NCI-H1694 (cell line): ENCODE measurements at places on chromosomes 5 and 9.

GRCh38 chr9:79685577-79685976, 113.8 kb downstream of the TLE4 start:
- no peak for DNase-seq

- no peak for DNase-seq
Measured at GRCh38 chr5:148387325-148387724, 3.6 kb downstream of the FBXO38 start.

DNA sequence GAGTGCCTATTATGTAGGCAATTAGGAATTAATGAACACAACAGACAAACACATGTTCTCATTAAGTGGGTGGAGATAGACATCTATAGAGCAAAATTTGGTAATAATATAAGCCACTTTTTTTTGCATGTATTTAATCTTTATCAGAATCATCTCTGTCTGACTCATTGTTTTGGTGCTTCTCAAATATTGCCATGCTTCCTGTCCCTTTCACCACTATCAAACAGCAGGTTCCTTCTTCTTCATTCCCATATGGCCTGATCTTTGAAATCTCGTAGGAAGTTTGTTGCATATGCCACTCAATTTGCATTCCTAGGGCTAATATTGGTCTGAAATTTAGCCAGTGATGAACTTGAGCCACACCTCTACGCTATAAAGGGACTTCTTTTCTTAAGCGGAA, 128.9 kb upstream of the SPEF2 start:
- no peak for DNase-seq

DNA sequence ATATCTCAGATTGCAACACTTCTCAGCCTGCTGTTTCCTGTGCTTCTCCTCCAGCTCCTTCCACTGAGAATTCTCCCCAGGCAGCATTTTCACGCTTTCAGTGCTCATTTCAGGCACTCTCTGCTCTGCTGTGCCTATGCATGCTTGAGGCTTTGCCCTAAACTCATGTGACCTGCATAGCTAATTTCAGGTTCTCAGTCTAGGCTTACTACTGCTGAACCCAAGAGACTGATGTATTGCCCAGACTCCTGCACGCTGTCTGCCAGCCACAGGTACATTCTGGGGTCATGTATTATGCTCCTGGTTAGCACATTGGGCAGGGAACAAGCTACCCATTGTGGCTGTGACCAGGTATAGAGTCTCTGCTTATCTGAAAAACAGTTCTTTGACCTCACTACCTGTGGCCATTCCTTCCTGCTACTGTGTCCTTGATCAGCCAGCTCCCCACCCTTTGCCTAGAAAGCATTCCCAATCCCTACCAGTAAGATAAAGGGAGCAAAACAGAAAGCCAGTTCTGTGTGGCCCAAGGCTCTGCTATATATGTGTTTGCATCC, 34.7 kb downstream of the PIP5K1B start:
- DNase-seq = no peak

DNA sequence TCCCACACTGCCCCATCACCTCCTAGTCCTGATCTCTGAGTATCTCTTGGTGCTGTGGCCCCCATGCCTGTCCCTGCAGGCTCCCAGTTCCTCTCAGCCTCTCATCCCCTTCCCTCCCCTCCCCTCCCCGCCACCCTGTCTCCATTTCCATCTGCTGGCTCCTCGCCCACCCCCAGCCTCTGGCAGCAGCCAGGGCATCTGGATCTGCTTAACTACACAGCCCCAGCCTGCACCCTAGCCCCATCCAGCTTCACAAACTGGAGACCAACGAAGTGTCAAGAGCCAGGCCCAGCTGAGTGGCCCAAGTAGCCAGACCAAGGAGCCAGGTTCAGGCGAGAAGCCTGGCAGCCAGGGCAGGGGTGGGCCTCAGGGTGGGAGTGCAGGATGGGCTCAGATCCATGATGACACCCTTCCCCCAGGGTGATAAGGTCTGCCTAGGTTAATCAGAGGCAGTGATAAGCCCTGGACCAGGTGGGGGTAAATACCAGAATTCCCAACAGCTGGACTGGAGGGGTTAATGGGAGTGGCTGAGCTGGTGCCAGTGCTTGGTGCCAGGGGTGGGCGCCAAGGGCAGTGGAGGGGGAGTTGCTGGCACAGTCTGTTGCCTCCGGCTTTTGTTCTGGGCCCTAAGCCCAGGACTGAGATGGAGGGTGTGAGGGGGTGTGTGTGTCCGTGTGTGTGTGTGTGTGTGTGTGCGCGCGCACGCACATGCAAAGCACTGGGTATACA, 2.5 kb downstream of the IL11RA start:
- DNase-seq = peak; percentile 92

DNA sequence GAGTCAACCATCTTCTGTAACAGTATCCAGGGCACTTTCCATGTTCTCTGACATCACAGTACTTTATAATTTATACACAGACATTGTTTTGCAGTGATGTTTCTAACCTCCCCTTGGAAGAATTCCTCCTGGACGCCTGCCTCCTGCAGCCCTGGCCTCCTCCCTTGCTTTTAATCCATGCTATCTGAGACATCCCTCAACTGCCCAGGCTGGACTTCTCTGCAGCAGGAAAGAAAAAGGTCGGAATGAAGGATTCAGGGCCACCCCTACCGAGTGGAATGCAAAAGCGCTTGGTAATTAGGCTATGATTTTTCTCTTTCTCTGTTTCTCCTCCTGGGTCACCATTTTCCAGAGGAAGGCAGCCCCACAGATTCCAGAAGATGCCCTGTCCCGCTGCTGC, 47.0 kb upstream of the SHC3 start:
- no peak for DNase-seq

DNA sequence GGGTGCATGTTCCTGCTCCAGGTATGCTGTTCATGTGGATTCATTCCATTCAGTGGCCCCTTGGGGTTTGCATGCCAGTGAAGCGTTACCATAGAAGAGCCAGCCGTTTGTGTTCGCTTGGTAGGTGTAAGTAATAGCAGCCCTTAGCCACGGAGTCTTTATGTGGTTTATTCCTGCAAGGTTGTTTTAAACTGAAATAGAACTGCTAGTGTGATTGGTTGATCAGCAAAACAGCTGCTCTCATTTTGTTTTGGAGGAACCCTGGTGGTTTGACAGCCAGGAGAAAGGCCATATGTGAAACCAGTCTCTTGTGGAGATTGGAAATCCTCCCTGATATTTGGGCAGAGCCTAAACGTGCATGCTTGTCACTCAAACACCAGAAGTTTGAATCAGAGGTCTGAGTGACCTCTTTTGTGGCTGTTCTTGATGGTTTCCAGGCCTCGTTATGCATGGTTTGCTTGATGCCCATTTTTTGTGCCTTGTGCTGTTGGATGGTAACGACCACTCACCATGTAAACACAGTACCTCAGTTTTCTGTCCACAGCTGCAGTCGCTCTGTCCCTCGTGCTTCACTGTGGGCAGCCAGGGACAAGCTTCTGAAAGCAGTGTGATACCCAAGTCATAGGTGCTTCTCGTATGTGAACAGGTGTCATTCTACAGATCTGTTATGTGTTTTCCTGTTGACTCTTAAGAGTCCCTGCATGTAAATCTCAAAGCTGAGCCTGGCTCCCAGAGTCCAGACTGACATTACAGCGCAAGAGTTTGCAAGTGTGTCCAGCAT, 58.3 kb upstream of the NXNL2 start:
- no peak for DNase-seq

GRCh38 chr5:148751025-148751424, 75.4 kb upstream of the ADRB2 start:
- no peak for DNase-seq

GRCh38 chr9:136058801-136059302, 36.2 kb downstream of the NACC2 start:
- DNase-seq = no peak

GRCh38 chr5:14246350-14247053, 103.4 kb downstream of the TRIO start:
- DNase-seq = no peak

DNA sequence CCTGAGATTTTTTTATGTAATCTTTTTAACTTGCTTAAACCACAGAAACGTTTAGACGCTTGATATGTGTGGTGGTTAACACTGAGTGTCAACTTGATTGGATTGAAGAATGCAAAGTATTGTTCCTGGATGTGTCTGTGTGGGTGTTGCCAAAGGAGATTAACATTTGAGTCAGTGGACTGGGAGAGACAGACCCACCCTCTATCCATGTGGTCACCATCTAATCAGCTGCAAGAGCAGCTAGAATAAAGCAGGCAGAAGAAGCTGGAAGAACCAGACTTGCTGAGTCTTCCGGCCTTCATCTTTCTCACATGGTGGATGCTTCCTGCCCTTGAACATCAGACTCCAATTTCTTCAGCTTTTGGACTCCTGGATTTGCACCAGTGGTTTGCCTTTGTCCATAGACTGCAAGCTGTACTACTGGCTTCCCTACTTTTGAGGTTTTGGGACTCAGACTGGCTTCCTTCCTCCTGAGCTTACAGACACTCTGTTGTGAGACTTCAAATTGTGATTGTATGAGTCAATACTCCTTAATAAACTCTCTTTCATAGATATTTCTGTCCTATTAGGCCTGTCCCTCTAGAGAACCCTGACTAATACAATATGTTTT, 816.0 kb upstream of the CDH9 start:
- DNase-seq = no peak

DNA sequence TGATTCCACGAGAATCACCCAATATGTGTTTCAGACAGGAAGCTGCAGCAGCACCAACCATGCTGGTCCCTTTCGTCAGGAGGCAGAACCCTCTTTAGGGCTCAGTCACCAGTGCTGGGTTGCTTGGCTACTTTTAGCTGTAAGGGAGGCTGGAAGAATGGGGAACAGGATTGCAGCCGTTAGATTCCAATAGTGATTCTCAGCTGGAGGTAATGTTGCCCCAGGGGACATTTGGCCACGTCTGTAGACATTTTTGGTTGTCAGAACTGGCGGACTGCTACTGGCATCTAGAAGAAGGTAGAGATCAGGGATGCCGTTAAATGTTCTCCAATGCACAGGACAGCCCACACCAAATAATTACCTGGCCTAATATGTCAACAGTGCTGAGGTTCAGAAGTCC, 81.8 kb downstream of the ANKRD33B start:
- no peak for DNase-seq

DNA sequence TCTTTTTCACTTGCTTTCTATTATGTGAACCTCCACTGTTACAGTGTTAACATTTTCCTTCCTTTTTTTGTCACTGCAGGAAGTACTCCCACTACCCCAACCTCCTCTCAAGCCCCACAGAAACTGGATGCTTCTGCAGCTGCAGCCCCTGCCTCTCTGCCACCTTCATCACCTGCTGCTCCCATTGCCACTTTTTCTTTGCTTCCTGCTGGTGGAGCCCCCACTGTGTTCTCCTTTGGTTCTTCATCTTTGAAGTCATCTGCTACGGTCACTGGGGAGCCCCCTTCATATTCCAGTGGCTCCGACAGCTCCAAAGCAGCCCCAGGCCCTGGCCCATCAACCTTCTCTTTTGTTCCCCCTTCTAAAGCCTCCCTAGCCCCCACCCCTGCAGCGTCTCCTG, 18.8 kb downstream of the NUP214 start:
- no peak for DNase-seq

DNA sequence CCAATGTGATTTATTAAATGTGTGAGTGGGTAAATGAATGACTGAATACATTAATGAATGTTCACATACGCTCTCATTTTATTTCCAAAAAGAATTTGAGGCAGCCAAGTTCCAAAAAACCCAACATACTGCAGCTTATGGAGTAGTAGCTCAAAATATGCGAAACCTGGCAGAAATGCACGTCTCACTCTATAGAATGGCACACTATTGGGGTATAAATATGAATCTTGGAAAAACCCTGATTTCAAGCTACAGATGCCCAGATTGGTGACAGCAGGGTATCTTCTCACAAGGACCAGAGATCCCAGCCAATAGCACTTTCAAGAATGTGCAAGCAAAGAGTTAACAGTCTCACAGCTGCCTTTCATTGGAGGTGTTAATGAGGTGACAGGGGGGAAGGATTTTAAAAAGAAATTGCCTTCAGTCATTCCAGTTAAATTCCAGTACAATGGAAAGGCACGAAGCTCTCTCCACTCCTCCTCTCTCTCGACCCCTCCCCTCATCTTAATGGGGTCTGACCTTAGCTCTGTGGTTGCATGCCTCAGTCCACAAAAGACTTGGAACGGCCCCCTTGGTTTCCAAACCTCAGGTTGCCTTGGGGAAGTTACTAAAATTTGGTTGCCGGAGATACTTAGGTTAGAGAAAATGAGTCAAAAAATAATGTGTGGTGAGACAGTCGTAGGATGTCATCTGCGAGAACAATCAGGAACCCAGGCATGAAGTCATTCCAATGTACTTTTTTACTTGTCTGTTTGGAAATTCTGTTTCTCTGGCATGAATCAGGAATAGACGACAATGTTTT, 307.4 kb downstream of the NFIB start:
- DNase-seq = no peak

GRCh38 chr9:26742828-26743476, 149.7 kb downstream of the CAAP1 start:
- DNase-seq = no peak

- DNase-seq = no peak
Measured at GRCh38 chr5:145957388-145957787, 21.0 kb downstream of the SH3RF2 start.

GRCh38 chr5:79408028-79408427, 105.9 kb downstream of the HOMER1 start:
- DNase-seq = no peak

GRCh38 chr5:448766-449090, 5.8 kb downstream of the EXOC3 start:
- no peak for DNase-seq

- no peak for DNase-seq
Measured at GRCh38 chr5:169735913-169736312, 98.8 kb downstream of the DOCK2 start.

DNA sequence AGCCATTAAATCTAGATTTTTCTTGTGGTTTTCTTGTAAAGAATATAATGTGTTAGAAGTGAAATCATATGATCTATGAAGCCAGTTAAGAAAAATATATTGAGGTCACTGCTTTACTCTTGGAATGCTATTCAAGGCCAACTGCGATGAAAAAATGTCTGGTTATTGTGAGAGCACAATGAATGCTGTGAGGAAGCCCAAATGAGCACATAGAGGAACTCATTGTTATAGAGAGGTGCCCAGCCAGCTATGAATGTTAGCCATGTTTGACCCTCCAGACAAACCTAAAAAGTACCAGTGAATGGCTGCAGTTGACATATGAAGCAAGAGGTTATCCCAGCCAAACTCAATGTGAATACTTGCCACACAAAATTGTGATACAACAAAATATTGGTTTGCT, 359.8 kb upstream of the FAM174A start:
- DNase-seq = no peak

- no peak for DNase-seq
Measured at GRCh38 chr9:5841771-5842573, 9.1 kb upstream of the ERMP1 start.

GRCh38 chr9:22975951-22976350, 529.3 kb downstream of the DMRTA1 start:
- DNase-seq = no peak
